PC-3 (cell line): ENCODE measurements at places on chromosomes 5 and 9.

DNA sequence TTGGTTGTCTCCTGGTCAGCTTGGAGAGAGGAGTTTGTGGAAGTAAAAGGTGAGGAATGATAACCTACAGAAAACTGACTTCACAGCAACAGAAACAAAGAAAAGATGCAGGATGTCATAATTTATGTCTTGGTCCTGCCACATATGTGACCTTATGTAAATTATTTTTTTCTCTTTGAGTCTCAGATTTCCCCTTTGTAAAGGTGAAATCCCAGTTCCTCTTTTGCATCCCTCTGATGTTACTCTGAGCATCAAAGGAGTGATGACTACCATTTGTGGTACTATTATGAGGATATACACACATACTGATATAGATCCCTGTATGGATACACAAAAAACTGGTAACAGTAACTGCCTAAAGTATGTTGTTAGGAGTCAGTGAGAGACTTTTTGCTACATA is 1.4 kb upstream of the THG1L start:
- DNase-seq: no peak
- H3K36me3 ChIP-seq: peaks cover 8% of the 10 kb centered on the region; the same call in 1 of the 2 replicates
- H3K27me3 ChIP-seq: no peaks in the 10 kb centered on the region
- no peak overlapping the region for H3K4me3 ChIP-seq

GRCh38 chr9:26809795-26810194 is 82.8 kb downstream of the CAAP1 start:
- no peaks in the 10 kb centered on the region for H3K36me3 ChIP-seq
- H3K27me3 ChIP-seq: no peaks in the 10 kb centered on the region
- H3K4me3 ChIP-seq: no peak overlapping the region
- H3K4me1 ChIP-seq: 0 out of 2 replicates have a peak, but pooled peaks cover 6% of the 10 kb centered on the region
- H3K27ac ChIP-seq: no peak overlapping the region

DNA sequence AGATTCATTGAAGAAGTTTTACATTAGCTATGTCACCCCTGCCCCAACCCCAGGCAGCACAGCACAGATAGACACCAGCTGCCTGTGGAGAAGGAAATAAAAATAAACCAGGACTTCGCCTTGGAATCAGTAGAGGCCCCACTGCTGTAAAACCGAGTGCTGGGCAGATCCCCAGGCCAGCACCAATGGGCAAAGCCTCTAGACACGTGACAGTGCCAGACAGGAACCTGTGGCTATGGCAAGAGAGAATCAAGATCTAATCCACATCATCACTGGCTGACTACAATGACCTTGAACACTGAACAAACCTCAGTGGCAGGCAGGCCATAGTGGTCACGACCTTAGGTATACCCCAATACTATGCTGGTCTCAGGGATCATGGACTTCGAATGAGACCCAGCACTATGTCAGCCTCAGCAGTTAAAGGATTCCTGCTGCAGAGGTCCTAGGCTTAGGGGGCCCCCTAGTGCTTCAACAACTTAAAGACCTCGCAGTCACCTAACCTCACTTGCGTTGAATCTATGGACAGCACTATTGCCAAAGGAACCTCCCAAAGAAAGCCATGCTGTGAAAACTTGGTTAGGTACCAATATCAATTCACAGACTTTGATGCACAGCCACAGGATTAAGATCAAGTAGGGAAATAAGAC is 2118.6 kb upstream of the C9orf72 start:
- DNase-seq: peak; percentile 63
- H3K4me1 ChIP-seq: peaks cover 4% of the 10 kb centered on the region
- H3K27ac ChIP-seq: no peak overlapping the region

DNA sequence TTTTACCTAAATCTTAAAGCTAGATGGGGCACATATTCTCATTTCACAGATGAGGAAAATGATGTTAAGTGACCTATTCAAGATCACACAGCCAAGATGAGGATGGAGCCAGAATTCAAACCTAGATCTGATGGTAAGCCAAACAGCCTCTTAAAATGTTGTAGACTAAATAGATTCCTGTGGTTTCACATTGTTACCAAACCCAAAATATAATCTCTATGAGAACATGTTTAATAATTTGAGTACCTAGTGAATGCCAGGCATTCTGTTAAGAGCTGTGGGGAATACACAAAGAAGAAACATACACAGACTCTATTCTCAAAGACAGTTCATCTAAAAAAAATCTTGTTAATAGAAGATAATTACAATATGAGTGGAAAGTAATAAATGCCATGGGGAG is 25.2 kb downstream of the HOMER1 start:
- no peak overlapping the region for H3K4me3 ChIP-seq
- no peak for DNase-seq
- H3K4me1 ChIP-seq: peaks cover 7% of the 10 kb centered on the region
- H3K27me3 ChIP-seq: no peaks in the 10 kb centered on the region
- no peaks in the 10 kb centered on the region for H3K36me3 ChIP-seq
- H3K27ac ChIP-seq: no peak overlapping the region

DNA sequence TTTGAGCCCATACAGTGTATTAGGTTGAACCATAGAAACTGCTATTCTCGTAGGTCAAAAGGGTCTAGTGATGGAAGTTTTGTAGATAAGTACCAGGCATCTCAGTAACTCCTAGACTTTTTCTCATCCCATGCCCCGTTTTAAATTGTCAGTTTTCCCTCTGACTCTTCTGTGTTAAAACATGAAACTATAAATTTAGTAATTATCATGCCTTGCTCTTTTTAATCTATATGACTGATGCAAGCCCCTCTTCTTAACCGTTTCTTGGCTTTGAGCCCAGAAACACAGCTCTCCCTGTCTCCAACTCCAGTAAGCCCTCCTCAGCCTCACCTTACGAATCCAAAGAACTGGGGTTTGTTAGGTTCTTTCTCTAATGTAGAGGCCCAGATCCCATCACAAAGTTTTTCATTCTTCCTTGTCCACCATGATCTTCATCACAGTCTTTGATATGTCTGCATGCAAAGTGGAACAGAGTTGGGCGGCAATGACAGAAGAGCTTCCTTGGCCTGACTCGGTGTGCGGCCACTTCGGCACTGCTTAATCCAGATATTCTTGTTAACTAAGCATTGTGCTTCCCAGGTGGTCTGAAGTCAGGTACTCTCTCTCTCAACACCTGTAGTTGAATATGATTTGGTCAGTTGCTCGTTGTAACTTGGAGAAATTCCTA is 21.1 kb downstream of the RGMB start:
- H3K27ac ChIP-seq: no peak overlapping the region
- H3K4me3 ChIP-seq: no peak overlapping the region
- H3K4me1 ChIP-seq: peaks cover 12% of the 10 kb centered on the region
- H3K27me3 ChIP-seq: no peaks in the 10 kb centered on the region
